M059J (cell line): ENCODE measurements at places on chromosomes 6 and 20. TPM values are rescaled to one million over a fixed set of nuclear protein-coding genes. Genes with fewer than 3 reads are reported as not detected.

DNA sequence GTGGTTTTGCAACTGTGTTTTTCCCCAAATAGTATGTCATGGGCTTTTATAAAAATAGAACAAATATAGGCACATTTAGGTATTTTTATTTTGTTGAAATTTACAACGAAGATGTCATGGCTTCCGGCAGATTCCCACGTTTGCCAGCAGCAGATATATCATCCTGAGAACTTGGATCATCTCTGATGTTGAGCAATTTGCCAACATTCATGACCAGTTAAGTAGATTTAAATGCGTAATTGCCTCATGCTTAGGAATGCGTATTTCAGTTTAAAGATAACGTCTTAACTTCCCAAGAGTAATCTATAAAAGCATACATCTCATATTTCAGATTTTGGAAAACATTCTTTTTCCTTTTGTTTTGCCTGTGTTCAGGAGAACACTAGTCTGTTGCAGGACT, 457.8 kb downstream of the QKI start:
- peak; percentile 23 for DNase-seq

DNA sequence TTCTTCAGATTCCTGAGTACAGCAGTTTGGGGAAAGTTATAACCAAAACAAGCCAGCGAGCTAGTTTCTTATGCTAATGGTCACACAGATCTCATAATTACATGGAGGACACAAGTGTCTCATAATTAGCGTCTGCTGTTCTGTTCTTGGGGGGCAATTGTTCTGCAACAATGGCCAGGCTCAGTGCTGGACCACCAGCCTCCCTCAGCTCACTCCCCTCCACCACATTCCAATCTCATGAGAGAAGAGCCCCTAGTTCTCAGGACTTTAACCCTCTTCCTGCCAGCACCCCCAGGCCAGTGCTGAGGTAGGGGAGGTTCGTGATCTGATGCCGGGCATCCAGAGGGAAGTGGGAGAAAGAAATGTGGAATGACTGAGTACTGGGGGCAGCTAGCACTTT, 20.2 kb upstream of the TOX2 start:
- no peak for DNase-seq

GRCh38 chr20:8796088-8796660, 272.7 kb upstream of the PLCB4 start:
- DNase-seq, result peak; percentile 24

- DNase-seq, result no peak
Measured at GRCh38 chr6:139698526-139699176, 324.2 kb upstream of the CITED2 start.

DNA sequence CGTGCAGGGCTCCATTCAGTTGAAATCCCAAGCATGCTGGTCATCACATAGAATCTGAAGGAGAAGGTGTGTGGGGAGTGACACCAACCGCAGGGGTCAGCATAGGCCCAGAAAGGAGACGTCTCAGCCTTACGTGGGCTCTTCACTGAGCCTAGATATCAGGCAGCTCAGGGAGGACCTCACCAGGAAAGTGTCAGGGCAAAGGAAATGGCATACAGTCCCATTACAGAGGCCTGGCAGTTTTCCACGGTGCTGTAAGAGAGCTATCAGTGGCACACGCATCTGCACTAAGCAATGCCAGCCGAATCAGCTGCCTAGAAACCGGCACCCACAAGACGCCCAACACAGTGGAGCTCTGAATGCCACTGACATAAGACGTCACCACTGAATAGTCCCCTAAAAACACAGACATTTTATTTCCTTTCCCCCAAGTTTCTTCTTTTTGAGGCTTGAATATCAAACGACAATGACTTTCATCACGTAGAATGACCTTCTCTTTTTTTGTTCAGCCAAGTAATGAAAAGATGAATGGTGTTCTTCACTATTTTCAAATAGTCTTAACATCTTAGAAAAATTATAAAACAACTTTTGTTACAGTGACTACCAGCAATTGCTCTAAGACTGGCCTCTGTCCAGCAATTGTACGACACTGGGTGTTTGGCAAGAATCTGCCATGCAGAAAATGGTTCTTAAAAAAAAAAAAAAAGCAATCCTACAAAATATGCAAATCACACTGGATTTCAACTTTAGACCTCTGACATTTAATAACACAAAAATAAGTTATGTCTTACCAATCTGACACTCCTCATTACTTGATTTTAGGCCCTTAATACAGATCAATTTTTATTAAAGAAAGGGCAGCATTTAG, 88.9 kb upstream of the FOXQ1 start:
- peak; percentile 56 for DNase-seq

GRCh38 chr6:8131265-8131897, 29.0 kb upstream of the EEF1E1 start:
- DNase-seq, result peak; percentile 75

DNA sequence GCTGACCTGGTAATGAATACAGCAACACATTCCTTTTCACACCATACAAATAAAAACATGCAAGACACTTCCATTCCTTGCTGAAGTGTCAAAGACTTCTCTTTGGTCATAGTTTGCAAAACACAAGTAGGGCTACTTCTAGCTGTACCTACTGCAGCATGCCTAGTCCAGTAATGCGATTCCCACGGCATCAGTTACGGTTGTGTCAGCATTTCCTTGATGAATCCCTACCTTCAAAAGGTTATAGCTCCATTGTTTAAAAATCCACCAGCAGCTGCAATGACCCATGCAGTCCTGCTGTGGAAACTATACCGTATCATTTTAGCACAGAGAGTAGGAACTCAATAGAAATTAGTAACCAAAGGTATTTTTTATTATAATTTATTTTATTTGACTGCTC, 1371.5 kb downstream of the EPHA7 start:
- DNase-seq, result no peak

GRCh38 chr6:147281895-147282565, 77.8 kb downstream of the STXBP5 start:
- DNase-seq, result no peak

DNA sequence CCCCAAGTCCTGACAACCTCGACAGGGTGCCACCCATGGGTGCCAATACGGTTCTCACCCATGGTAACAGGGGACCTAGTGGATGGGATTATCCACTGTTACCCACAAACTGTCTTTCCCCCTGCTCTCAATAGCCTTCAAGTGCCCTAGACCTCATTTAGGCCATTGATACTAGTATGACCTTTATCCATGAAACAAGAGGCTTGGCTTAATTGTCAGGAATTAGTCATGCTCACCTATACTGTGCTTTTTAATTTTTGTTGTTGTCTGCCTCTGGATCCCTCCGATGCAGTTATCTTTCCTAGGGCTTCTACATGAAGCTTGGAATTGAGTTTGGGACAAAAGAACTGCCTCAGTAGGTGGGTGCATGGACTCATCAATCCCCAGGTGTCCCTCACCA, 11.8 kb upstream of the IL22RA2 start:
- no peak for DNase-seq

- no peak for DNase-seq
Measured at GRCh38 chr6:163661272-163661671, 246.8 kb downstream of the QKI start.

DNA sequence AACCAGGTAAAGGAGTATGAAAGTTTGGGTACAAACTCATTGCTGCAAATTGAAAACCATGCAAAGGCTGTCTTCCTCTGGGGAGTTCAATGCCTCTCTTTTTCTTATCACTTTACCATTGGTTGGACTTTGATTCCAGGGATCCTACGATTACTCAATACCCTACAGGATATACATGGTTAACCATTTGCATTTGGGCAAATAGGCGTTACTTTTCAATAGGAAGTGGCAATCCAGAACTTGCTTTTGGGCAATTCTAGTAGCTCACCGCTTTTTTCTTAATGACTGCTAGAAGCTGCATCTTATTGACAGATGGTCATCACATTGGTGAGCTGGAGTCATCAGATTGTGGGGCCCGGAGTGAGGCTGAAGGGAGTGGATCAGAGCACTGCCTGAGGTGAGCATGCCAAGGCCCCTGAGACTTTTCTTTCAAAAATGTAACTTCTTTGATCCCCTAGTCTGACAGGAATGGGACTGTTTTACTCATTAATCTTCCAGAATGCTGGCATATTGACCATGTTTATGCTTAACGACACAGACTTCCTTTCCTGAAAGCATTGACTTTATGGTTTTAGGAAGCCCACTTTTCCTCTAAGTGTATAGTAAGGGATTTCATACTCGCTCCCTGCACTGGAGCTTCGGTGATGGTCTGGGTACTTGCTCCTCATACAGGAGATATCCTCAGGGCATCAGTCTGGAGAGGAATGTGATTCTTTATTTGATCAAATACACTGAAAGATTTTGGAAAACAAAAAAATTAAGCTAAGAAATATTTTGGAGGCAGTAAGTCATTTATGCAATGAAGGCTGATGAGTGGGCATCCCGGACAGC, at the start of gene CCR6:
CCR6 (plus strand) TSS at position 270 of the 831 bp plus-strand sequence. CDS start 13,039 bp downstream, outside the sequence.
- no peak for DNase-seq

Gene GABRR2
- 0.25 TPM in 1 of 2 replicates, not detected in the other for total RNA-seq

- no peak for DNase-seq
Measured at GRCh38 chr6:139776041-139776440, 401.6 kb upstream of the CITED2 start.
